Nephron progenitor cell (in vitro differentiated cells): ENCODE measurements at places on chromosomes 1 and 21.

GRCh38 chr1:117642963-117643362 is 37.1 kb downstream of the TENT5C start:
- DNase-seq, result no peak

DNA sequence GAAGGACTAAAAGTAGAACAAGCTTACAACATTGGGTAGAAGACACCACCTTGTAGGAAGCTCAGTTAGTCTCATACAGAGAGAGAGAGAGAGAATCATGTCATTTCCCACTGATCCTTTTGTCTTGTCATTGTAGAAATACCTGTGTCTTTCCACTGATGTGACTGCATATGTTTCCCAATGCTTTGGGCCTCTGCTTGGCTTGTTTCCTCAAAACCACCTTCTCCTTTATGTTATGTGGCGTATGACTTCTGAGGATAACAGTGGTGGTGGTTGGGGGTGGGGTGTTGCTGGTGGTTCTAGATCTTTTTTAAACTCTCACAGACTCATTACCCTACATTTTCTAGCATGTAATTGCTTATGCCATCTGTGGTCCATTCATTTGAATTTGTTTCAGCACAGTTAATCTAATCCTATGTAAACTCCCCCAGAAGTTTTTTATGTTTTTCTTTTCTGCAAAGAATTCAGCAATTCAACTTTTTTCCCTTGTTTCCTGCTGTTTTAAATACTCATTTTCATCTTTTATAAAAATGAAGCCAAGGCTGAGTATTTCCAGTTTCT is 9.3 kb downstream of the RGL1 start:
- DNase-seq, result no peak

DNA sequence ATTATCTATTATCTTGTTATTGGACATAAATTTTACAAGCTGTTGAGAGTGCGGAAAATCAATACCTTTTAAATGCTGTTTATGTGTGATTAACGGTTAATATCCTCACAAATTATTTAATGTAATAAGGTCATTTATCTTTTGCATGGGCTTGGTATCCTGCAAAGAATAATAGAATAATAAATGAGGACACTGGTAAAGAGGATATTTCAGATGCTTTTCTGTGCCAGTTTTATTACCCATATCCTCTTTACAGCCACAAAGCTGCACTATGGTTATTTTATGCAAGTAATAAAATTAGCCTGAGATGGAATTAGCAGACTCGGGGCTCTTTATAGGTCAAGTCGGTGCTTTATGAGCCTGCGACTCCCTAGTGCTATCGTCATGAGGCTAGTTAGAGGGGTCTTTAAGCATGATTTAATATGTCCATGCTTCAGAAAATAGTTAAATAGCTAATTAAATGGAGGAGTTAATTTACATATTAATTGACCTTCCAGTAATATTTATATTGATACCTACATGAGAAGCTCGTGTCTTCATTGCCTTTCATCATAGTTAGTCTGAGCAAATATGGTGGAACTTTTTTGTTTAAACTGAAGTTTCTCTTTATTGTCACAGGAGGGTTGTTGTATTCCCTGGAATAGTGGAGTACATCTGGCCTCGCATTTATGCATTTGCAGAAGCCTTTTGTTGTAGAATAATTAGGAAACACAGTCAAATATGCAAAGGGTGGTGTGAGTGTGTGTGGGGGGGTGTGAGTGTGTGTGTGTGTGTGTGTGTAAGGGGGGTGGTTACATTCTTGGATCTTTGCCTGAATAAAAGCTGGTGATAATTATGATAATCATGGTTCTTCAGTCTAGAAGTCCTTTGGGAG is 120.3 kb downstream of the ATG4C start:
- no peak for DNase-seq

DNA sequence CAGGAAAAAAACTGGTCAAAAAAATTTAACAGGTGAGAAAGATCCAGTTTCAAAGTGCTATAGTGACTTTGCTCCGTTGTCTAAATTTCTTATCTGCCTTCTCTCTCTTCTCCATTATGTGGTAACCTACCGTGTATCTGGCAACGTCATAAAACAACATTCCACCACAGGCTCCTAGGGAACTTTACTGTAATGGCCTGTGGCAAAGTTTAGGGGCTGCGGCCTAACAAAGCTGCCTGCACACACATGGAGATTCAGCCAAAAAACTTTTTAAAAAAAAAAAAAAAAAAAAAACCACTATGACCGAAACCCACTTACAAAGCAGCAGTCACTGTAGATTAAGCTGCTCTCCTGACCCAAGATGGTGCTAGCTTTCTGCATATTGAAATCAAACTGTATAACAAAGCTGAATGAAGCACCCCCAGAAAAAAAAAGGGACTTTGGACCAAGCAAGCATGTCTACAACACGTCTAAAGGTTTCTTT is 202.6 kb downstream of the SLC45A1 start:
- DNase-seq, result no peak

DNA sequence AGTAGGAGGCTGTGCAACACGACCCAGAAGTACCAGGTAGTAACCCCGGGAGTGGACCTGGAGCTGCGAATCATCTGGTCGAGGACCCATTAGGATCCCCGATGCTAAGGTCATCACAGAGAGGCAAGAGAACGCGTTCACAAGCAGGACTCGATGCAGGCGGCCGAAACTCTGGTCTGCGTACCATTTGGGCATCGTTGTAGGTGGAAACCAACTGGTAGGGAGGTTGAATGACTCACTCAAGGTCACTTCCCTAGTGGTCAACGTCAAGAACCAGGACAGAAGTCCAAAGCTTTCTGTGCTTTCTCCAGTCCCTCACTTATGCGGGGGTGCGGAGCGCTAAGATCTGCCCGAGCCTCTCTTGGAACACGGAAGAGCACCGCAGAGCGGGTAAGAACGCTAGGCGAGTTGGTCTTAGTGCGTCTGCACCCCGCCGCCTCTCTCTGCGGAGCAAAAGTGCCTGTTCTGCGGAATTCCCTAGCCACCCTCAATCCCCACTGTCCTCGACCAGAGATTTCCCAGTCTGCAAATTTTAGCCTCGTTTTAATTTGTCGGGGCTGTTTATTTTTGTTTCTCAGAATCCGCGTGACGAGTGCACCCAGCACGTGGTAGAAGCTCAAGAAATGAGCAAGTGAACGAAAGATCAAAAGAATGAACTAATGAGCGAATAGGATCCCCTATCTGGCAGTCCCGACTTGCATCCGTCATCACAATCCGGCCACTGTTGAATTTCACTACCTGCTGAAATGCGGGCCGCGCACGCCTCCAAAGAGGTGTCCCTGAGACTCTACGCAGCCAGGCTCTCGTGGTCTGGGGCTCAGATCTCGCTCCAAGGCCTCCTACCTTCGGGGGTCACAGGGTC is 12.2 kb downstream of the HLX start:
- DNase-seq, result no peak

DNA sequence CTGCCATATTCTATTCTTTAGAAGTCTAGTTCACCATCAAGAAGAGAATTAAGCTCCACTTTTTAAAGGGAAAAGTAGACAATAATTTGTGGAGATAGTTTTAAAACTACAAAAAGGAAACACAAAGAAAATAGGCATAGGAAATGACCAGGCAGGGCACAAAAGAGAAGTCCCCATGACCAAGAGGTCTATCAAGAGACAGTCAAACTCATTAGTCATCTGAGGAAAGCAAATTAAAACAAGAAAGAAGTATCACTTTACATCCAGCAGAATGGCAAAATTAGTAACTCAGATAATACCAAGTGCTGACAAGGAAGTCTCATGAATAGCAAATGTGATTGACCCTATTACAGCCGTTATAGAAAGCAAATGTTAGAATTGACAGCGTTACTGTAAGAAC is 243.7 kb upstream of the SNX7 start:
- DNase-seq, result no peak

GRCh38 chr1:9537863-9538668 is 1.2 kb upstream of the SLC25A33 start:
- DNase-seq, result no peak

DNA sequence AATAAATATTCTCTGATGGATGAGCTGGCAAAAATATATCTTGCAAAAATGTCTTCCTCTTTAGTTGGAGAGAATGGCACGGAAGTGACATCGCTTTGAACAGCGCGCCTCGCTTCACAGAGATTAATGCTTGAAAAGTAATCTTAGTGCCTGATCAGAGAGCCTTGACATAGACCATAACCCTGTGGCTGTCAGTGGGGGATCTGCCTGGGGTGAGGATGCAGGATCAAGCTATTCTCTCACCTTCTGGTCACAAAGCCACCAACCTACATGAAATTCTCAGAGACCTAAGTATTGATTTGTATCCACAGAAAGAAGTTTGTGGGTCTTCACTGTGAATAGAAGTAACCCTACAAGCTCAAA is 492.6 kb downstream of the LMO4 start:
- DNase-seq, result no peak

DNA sequence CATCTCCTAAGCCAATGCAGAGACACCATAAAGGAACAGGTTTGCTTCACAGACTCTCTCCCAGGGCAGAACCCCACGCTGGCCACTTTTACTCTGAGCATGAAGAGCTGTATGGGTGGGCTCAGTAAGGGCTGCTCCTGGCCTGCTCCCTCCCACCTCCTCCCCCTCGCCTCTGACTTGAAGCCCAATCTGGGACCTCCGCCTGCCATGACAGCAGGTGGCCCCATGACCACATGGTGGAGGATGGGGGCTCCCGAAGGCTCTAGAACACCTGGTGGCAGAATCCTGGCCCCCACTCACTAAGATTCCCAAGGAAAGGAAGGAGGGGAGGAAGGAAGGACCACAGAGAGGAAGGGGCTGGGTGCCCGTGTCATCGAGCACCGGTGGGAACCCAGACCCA is 23.7 kb downstream of the CASZ1 start:
- DNase-seq, result no peak

- DNase-seq, result no peak
Measured at GRCh38 chr1:88799491-88799890, 91.9 kb downstream of the GTF2B start.
